ENCODE measurements at places on chromosomes 13 and 19.

DNA sequence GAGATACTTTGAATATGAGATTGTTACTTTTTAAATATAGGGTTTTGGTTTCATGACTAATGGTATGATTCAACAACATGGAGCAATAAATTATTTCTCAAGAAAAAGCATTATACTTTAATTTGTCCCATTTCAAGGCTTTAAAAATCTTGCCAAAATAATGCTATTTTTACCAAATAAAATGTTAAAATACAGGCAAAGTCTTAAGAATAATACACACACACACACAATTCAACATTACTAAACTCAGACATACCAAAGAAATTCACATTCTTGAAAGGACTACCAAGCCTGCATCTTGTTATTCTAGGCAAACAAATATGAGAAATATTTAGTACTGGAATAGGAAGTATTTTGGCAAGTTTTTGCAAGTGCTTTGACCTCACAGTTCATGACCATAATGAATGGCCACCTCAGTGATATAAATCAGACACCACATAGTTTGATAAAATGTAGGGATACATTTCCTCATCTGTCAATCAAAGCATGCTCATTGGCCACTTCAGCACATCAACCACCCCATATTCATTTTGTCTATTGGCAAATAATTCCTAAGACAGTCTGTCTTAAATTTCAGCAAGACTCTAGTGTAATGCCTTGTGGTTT lies 107.2 kb downstream of the NALCN start:
- DNase-seq = no peak

DNA sequence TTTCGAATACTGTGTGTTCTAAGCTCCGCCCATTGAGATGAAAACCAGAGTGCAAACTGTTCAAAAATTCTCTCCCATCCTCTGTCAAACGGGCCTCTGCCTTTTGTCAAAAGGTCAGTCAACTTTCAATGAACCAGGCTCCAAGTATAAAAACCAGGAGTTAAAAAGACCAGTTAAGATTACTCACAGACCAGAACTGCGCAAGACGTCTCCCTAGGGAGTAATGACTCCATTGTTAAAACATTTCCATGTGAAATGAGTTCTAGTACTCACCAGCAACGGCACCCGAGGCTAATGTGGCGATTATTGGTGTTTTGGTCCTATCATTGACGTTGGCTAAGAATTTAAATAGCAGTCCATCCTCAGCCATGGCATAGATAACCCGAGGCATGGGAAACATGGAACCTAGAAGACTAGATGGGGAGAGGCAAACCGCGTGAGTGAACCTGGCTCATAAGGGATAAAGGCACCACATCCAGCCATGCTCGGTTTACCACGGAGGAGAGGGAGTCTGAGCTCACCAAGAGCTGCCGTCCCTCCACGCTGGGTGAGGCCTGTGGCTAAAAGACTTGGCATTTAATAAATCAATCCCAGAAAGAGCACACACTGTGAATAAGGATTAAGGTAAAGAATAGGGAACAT lies 73.3 kb downstream of the SLC7A1 start:
- DNase-seq = no peak

DNA sequence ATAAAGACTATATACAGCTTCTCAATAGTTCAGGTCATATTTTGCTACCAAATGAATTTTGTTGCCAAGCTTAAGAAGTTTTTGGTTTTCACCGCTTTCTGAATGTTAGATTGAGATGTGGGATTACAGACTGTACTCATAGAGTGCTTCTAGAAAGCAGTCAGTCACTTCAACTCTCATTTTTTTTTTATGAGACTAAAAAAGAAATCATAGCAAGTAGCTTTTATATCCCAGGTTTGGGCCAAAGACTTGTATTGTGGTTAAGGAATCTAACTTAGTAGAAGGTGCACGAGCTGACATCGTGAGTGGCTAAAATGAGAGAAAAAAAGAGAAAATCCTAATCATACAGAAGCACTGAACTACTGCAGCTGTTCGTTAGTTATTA lies 2.2 kb upstream of the USPL1 start:
- DNase-seq = no peak

GRCh38 chr13:22050951-22051563 lies 380.2 kb downstream of the FGF9 start:
- no peak for DNase-seq

- peak; percentile 34 for DNase-seq
Observed at GRCh38 chr19:30666301-30666803, 294.2 kb downstream of the ZNF536 start.

- DNase-seq = no peak
Observed at GRCh38 chr13:70644052-70644451, 535.8 kb upstream of the KLHL1 start.

GRCh38 chr19:52961981-52962380 lies 700 bp downstream of the ZNF816 start:
- DNase-seq = no peak

DNA sequence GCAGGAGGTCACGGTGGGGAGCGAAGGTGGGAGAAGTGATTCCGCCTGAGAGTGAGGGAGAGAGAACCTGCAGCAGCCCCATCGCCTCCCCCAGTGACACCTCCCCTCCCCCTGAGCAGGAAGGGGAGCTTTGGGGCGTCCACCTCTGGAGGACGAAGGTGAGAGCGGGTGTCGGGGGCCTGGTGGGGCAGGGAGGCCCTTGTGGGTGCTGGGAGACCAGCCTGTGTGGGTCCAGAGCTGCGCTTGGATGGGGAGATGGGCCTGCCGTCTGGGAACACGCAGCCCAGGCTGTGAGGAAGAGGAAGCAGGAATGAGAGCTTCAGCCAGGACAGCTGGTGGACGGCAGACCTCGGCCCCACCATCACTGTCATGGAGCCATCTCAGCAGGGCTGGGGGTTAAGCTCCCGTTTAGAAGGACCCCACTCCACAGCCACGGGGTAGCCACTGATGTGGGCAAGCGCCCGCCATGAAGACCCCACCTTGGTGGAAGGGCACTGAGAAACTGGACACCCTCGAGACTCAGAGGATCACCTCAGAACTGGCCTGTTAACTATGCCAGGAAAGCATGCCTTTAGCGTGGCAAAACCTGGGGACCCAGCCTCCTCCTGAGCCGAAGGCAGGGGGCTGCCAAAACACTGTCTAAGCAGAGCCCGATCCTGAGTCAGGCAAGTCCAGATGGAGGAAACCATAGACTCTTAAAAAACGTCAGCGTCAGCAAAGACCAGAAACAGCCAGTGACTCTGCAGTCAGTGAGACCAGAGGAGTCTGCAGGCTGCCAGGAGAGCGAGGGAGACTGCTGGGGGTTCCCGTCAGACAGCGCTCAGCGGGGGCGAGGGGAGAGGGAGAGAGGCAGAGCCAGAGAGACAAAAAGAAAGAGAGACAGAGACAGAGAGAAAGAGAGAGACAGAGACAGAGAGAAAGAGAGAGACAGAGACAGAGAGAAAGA lies 6.4 kb upstream of the PROZ start:
- no peak for DNase-seq

DNA sequence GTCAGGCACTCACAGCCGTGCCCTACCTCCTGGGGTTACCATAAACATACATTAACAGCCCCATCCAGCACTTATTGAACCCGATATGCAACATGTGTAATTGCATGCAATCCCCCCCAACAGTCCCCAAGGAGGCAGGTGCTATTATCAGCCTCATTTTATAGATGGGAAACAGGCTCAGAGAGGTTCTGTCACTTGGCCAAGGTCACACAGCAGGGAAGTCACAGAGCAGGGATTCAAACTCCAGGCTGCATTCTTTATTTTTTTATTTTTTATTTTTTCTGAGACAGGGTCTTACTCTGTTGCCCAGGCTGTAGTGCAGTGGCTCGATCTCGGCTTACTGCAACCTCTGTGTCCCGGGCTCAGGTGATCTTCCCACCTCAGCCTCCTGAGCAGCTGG lies 38.4 kb upstream of the TNFAIP8L1 start:
- no peak for DNase-seq

Data from activated T-cell treated with anti-CD3 and anti-CD28 coated beads, Interleukin-2, amount 50 U/mL, for 4 hours (primary cell).